ENCODE measurements at places on chromosomes 1 and 21. TPM values are rescaled to one million over a fixed set of nuclear protein-coding genes. Genes with fewer than 3 reads are reported as not detected.

The APOBEC4 gene
- polyA plus RNA-seq: not detected

The WDR64 gene
- polyA plus RNA-seq: not detected

The SPRR1A gene
- polyA plus RNA-seq: not detected

The CFAP74 gene
- polyA plus RNA-seq: 1.7 TPM

The NPPB gene
- polyA plus RNA-seq: 30.8 TPM

The CRNN gene
- polyA plus RNA-seq: not detected

The NT5C1A gene
- 0.16 TPM for polyA plus RNA-seq

The RAD54L gene
- 5.9 TPM for polyA plus RNA-seq

The CENPL gene
- 4.9 TPM for polyA plus RNA-seq

The RGSL1 gene
- not detected for polyA plus RNA-seq

The LEPR gene
- 13.6 TPM for polyA plus RNA-seq

The B3GALT2 gene
- polyA plus RNA-seq: 0.73 TPM

The JAM2 gene
- 3.1 TPM for polyA plus RNA-seq

The AKR7A3 gene
- 0.26 TPM for polyA plus RNA-seq

The KIF17 gene
- polyA plus RNA-seq: 1.1 TPM

The CTH gene
- 6.5 TPM for polyA plus RNA-seq

The CD1E gene
- not detected for polyA plus RNA-seq

The ADORA1 gene
- polyA plus RNA-seq: 12.2 TPM

The PRAMEF9 gene
- not detected for polyA plus RNA-seq

The DNAI4 gene
- polyA plus RNA-seq: 14.2 TPM

The SH2D1B gene
- 0.26 TPM for polyA plus RNA-seq

All from cardiac muscle cell (in vitro differentiated cells and primary cell).